ENCODE measurements at places on chromosomes 3 and 15. TPM values are rescaled to one million over a fixed set of nuclear protein-coding genes. Genes with fewer than 3 reads are reported as not detected.

IGSF11 gene
- 1.6 TPM for total RNA-seq

GOLGA8G gene
- total RNA-seq, result not detected

FAM81A gene
- total RNA-seq, result 3.0 TPM

HESX1 gene
- 9.0 TPM for total RNA-seq

ACAN gene
- total RNA-seq, result 0.71 TPM

LTK gene
- 0.38 TPM for total RNA-seq
